Tongue (tissue), 3 donors: ENCODE measurements at places on chromosomes 3 and 15. TPM values are rescaled to one million over a fixed set of nuclear protein-coding genes. Genes with fewer than 3 reads are reported as not detected.

GRCh38 chr3:124206225-124207055, 214.5 kb upstream of the ROPN1 start:
- DNase-seq: no peak

DNA sequence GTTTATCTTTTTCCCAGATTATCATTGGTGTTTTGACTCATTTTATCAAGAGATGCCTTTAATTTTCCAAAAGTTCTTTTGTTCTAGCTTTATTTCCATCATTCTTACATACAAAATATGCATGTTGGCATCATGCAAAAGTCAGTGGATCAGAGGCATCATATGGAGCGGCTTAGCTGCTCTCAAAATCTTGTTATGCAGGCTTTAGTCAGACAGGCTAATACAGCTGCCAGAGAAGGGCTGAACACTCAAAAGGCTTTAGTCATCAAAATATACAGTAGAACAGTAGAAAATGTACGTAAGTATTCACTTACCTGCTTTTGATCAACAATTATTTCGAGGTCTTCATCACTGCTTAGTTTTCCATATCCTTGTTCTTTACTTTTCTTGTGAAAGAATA, 65.5 kb downstream of the PEX5L start:
- peak; percentile 13 for DNase-seq

DNA sequence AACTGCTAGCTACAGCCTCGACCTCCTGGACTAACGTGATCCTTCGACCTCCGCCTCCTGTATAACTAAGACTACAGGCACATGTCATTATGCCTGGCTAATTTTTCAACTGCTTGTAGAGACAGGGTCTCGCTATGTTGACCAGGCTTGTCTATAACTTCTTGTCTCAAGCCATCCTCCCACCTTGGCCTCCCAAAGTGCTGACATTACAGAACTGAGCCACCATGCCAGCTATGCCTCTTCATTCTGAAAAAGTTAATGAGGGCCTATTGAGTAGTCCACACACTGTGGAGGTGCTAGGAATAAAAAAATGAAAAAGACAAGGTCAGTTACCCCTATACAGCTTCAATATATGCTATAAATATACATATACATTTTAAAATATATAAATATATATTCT, 18.3 kb upstream of the EPHA6 start:
- no peak for DNase-seq

DNA sequence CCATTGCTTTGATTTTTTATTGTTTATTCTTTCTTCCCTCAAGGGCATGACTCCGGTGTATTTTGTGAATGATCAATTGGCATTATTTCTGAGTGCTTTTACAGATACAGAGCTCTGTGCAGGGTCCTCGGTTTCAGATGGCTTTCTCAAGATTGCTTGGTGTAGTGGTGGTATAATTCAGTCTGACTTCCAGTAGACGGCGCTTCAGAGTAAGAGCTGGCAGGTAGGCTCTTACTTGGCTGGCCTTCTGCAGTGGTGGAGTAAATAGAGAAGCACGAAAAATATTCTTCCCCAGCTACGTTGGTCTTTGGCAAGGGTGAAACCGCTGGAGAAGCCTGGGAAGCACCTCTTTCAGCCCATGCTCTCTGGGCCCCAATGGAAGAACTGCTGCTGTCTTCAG, 723.0 kb upstream of the BCHE start:
- DNase-seq: no peak

- no peak for DNase-seq
These were observed 100.6 kb downstream of the IL1RAP start for GRCh38 chr3:190614226-190615059.

DNA sequence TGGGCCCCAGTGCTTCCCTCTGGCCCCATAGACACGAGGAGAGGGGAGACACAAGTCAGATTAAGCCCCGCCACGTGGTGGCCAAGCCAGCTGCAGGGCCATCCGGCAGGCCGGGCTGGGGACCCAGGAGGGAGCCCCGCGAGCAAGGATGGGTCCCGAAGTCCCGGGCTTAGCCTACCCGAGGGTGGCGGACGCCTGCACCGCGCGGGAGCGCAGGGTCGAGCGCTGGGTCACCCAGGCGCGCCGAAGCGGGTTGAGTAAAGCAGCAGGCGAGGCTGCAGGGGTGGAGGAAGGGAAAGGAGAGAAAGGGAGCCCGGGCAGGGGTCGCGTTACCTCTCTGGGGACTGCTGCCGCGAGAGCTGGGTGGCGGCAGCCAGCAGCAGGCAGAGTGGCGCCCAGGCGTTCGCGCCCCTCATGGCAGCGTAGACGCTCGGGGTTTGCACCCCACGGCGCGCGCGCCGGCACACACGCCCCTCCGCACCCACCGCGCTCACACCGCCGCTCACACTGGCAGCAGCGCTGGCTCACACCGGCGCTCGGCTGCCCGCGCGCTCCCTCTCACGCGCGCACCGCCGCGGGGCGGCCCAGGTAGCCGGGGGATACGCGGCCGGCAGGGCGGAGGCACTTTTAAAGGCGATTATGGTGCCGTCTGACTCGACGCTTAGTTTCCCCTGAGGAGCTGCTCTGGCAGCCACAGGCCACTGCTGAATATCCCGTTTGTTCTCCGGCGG, at the start of gene PCOLCE2:
TSS of gene PCOLCE2 (minus strand) at position 603 of the 731 bp plus-strand sequence. CDS start at position 416, 187 bp downstream.
- DNase-seq: peak; percentile 43

GRCh38 chr15:81163961-81164800, 30.1 kb downstream of the CFAP161 start:
- DNase-seq: no peak

DNA sequence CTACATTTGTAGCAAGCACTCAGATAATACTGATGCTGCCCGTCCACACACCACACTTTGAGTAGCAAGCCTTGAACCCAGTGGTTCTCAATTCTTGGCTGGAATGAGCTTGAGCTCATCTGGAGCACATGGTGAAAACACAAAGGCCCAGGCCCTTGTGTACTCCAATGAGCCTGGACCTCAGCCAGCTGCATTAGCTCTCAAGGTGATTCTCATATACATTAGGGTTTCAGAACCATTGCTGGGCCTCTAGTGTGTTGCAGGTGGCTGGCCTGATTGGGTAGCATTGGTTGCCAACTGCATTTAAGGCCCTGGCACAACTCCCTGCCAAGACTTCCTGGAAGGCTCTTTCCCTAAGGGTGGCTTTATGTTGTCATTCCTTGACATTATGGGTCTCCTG, 23.4 kb upstream of the ZFAND6 start:
- peak; percentile 13 for DNase-seq

GRCh38 chr15:66008940-66009562, 139.8 kb downstream of the RAB11A start:
- no peak for DNase-seq

GRCh38 chr3:40445880-40446279, 11.3 kb upstream of the RPL14 start:
- DNase-seq: no peak

DNA sequence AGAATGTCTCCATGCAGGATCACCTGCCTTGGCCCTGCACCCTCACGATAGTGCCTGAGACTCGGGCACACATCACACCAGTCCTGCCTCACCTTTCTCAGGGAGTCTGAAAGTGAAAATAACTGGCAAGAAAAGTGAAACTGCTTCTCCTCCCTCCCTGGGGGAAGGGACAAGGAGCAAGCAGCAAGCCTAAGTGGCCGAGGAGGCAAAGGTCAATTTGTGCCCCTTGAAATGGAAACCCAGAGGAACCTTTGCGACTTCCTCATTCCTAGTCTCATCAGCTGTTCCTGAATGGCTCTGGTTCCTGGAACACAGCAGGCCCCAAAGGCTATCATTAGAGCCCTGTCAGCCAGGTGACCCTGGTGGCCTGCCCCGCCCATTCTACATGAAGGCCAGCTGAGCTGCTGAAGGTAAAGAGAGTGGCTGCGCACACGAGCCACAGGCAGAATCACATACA, 28.0 kb upstream of the SLCO2A1 start:
- no peak for DNase-seq

DNA sequence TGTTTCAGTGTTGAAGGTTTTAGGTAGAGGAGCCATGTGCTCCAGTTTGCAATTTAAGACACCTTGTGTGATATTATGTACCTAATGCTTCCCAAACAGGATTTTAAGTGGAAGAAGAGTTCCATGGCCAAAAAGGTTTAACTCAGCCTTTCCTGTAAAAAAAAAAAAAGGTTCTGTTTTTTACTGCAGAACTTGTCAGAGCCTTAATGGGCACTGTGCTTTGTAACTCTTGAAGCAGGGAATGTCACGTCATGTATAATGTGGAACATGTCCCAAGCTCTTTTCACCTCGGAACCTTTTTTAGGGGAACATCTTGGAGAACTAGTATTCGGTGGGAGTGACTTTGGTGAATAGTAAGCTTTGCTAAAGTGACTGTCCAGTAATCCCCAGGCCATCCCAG, 31.6 kb downstream of the PSMD6 start:
- DNase-seq: no peak

GRCh38 chr15:43104426-43104825, 1.4 kb downstream of the UBR1 start:
- no peak for DNase-seq

DNA sequence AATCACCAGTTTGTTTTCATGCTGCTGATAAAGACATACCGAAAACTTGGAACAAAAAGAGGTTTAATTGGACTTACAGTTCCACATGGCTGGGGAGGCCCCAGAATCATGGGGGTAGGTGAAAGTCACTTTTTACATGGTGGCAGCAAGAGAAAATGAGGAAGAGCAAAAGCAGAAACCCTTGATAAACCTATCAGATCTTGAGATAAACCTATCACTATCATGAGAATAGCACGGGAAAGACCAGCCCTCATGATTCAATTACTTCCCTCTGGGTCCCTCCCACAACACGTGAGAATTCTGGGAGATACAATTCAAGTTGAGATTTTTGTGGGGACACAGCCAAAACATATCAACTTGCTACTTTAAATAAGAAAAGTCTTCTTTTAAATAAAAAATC, 28.9 kb downstream of the CD200R1L start:
- no peak for DNase-seq

DNA sequence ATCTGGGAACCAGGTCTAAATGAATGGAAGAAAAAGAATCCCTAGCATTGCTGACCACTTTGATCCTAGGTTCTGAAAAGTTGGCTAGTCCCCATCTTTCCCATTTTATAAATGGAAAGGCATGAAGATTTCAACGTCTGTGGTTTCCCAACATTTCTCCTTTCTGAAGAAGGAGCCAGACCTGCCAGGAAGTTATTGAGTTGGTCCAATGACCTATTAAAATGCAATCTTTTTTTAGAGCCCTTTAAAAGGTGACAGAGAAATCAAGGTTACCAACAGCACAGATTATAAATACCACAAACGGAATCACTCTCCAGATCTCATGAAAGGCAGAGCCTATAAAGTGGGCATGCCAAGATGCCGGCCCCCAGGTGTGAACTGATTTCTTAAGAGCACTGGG, 505.6 kb upstream of the THBS1 start:
- no peak for DNase-seq

DNA sequence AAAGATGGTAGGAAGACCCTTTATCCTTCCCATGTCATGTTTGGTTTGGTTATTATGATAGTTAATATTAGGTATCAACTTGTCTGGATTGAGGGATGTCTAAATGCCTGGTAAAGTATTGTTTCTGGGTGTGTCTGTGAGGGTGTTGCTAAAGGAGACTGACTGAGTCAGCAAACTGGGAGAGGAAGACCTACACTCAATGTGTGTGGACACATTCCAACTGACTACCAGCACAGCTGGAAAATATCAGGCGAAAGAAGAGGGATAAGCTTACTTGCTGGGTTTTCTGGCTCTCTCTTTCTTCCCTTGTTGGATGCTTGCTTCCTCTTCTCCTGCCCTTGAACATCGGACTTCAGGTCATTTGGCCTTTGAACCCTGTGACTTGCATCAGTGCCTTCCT, 1227.6 kb upstream of the EPHA6 start:
- DNase-seq: no peak

DNA sequence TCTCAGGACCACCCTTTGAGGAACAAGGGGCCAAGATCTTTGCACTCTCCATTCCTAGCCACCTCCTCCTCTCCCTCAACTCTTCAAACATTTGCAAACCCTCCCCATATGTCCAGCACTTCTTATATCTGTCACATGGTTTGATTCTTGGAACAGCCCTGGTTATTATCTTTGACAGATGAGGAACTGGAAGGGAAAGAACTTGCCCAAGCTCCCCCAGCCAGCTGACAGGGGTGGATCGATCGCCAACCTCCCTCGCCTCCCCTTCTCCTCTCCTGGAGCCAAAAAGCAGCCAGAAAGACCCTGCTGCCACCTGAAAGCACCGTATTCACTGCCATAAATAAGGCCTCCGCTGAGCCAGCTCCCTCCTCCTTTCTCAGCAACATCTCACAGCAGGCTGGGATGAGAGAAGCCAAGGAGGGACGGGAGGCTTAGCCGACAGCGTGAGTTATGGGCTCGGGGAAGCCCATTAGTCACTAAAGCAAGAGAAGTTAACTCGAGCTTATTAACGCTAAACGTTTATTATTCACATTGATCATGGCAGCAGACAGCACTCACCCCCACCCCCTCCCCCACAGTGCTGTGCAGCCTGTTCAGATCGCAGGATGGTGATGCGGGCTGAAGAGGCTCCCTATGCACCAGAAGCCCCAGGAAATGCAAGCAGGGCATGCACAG, 22.2 kb upstream of the FGD5 start:
- DNase-seq: no peak

- no peak for DNase-seq
These were observed 539.7 kb upstream of the IL12A start for GRCh38 chr3:159448902-159449301.

DNA sequence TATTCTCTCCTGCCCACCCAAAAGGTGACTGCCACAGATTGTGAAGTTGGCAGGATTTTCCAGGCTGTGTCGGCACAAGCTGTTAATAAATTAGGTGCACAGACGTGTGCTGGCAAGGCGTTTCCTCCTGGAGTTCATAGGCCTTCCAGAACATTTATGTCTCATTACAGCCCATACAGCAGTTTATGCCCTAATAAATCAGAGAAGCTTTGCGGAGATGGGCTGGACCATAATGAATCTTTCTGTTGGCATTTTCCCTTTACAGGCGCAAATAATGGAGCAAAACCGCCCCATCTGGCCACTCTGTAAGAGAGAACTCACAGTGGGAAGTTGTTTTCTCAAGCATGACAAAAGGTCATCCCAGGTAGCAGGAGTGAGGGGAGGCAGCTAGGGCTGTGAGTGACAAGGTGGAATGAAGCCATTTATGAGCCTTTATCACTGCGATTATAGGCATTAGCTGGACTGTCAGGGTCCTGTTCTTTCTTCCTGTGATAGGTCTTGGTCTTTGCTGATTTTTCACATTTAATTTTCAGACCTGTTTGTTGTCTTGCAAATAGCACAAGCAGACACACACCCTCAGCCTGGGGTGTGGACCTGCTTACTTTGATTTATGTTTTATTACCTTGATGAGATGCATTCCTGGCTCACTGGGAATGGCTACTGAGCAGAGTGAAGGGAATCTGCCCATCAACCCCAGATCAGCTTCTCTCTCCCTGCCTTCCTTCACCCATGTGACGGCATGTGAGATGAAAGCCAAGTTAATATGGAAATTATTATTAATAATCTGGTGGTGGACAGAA, 257.5 kb downstream of the LRTM1 start:
- no peak for DNase-seq

CDHR4 gene
- not detected for total RNA-seq

LSMEM2 gene
- 17.1 TPM for total RNA-seq

SCAANT1 gene
- not detected for total RNA-seq

PCOLCE2 gene
- total RNA-seq: 0.62 TPM

ACVR2B gene
- total RNA-seq: 27.8 TPM

GPR15 gene
- total RNA-seq: not detected

NEK11 gene
- 16.1 TPM for total RNA-seq

NOX5 gene
- not detected for total RNA-seq

TMPRSS7 gene
- not detected for total RNA-seq

PLAAT1 gene
- total RNA-seq: 5.0 TPM

CPNE9 gene
- not detected for total RNA-seq

NUTM1 gene
- total RNA-seq: not detected

LTK gene
- total RNA-seq: 1.6 TPM
